Sciatic nerve (tissue), 2 donors: ENCODE measurements at places on chromosomes 2 and 18. TPM values are rescaled to one million over a fixed set of nuclear protein-coding genes. Genes with fewer than 3 reads are reported as not detected.

The TMEM131 gene
- 43.2 TPM for total RNA-seq

DNA sequence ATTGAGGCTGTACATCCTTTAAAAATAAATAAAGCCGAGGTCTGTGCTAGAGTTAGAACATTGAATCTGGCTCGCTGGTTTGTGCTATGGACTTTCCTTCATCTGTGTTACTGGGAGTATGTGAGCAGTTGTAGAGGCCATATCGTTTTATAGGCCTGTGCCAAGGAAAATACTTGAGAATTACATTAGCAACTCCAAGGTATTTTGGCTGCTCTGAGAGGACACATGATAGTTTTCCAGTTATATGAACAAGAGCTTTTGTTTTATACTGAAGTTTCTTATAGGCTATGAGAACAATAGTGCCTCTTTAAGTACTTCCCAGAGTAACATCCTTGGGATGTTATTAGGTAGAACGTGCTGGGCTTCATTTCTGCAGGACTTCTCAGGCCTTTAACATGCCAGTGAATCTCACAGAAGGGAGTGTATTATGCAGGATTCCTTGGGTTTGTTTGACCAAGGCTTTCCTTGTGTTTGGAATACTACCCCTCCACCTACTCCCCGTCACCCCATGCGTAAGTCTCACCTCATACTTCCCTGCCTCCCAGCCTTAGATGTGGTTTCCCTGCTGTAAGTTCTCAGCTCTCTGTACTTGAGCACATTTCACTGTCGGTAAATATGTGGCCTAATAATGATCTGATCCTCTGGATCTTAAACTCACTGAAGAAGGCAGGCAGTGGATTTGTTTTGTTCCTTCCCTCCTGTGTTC is 21.0 kb downstream of the TCF7L1 start:
- no peak for DNase-seq

The FKBP7 gene
- total RNA-seq, result 25.3 TPM

DNA sequence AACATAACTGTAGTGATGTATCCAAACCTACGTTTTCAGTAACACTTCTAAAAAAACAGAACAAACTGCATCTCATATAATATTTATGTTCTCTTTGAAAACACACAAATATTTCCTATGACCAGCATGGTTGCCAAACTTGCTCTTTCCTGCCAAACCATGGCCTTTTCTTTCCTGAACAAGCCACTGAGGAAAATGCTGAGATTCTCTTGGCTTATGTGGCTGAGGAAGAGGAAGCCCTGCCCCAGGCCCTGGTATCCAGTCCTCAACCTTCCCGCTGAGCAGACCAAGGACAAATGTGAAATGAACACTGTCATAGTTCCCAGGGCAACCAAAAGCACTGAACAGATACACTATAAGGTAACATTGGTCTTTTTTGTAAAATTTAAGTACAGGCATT is 35.9 kb upstream of the NARS1 start:
- DNase-seq, result no peak

DNA sequence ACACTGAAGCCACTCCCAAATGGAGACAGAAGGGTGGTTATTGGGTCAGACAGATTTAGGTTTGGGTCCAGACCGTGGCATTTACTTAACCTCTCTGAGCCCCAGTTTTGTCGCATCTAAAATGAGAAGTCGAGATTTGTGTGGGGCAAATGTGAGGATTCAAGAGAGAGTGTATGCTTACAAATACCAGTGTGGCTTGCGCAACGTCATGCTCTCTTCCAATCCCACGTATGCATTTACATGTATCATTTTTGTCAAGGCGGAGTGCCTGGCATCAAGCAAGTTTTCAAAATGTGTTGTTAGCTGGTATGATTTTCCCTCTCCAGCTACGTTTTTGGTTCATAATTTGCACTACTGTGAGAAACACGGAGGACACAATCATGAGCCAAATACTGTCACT is 197.9 kb downstream of the EPHA4 start:
- no peak for DNase-seq

The PROKR1 gene
- 0.18 TPM for total RNA-seq

DNA sequence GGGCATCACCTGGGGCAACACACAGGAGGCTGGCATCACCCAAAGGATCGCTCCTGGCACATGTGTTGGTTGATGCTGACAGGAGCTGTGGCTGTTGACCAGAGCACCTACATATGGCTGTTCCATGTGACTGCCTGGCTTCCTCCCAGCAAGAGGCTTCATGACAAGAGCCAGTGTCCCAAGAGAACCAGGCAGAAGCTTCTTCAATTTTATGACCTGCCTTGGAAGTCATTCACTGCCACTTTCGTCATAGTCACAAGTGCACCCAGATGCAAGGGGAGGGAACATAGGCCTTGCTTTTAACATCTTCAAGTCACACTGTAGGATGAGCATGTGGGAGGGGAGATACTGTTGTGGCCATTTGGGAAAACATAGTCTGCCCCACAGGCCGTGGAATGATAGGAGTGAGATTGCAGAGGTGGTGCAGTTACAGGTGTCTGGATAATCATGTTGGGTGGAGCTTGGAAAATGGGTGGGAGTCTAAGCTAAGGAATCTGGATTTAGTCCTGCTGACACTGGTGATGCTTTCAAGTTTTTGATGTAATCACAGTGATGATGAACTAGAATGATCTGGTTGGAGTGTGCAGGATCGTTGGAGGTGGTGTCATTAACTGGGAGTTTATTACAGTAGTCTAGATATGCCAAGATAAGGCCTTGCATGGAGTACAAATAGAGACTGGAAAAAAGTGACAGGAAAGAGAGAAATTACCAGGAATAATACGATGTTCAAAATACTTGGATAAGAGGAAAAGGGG is 107.0 kb downstream of the RAPGEF4 start:
- DNase-seq, result no peak

The CNTNAP5 gene
- total RNA-seq, result not detected

The SPRED2 gene
- 64.7 TPM for total RNA-seq

The GPR45 gene
- not detected for total RNA-seq
